ENCODE measurements at places on chromosomes 7 and 10.

- no peak for DNase-seq
Measured at GRCh38 chr7:148914208-148914777, 30.2 kb upstream of the EZH2 start.

DNA sequence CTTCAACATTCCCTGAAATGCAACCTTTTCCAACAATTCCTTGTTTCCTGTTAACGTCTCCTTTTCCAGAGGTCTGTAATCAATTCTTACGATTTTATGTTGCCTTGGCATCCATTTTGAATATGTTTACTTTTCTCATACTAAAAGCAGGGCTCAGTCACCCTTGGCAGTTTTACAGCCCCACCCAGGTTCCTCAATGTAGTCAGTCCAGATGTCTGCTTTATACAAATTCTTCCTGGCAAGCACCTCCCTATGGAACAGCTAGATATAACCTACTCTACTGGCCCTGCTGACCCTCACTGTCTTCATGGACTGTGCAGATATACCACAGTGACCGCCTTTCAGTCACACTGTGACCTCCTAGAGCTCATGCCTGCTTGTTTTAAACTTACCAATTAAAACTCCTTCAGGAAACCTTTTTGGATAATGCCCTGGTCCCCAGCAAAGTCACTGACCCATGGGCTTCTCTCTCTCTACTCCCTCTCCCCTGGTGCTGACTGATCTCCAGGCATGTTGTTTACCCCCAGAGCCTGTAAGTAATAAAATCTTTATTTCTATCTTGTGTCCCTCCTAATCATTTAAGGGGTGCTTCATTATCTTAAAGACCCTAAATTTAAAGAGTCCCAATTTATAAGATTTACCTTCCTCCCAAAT, 147.1 kb upstream of the STEAP1 start:
- DNase-seq, result no peak

GRCh38 chr7:84669177-84669732, 474.7 kb upstream of the SEMA3A start:
- no peak for DNase-seq

DNA sequence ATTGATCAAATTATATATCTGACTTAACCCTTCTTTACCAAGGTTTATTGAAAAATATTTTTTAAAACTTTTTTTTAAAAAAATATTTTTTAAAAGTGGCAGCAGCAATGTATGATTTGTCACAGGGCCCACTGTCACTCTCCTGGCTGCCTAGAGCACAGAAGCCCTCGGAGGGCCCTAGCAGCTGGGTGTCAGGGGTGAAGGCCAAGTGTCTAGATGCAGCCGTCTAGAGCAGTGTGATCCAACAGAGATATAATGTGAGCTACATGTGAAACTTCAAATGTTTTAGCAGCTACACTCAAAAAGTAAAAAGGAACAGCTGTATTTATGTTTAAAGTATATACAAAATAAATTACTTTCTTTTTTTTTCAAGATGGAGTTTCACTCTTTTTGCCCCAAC, 112.7 kb downstream of the ARHGAP22 start:
- no peak for DNase-seq

GRCh38 chr10:80202934-80203834, 2.2 kb downstream of the ANXA11 start:
- DNase-seq, result no peak

DNA sequence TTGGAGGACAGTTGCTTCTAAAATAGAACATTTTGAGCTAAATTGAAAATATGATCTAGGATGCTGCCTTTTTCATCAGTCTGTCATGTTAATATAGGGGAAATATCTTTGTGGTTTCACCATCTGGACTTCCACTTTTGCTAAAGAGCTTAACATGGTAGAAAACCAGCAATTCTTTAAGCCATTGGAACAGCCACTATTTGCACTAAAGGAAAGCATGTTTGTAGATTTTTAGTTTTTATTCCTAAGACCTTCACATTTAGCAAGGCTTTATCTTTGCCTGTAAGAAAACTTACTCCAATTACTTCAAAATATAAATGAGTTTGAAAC, 291.0 kb downstream of the RNLS start:
- no peak for DNase-seq

- no peak for DNase-seq
Measured at GRCh38 chr10:32938554-32939061, 19.4 kb downstream of the ITGB1 start.

DNA sequence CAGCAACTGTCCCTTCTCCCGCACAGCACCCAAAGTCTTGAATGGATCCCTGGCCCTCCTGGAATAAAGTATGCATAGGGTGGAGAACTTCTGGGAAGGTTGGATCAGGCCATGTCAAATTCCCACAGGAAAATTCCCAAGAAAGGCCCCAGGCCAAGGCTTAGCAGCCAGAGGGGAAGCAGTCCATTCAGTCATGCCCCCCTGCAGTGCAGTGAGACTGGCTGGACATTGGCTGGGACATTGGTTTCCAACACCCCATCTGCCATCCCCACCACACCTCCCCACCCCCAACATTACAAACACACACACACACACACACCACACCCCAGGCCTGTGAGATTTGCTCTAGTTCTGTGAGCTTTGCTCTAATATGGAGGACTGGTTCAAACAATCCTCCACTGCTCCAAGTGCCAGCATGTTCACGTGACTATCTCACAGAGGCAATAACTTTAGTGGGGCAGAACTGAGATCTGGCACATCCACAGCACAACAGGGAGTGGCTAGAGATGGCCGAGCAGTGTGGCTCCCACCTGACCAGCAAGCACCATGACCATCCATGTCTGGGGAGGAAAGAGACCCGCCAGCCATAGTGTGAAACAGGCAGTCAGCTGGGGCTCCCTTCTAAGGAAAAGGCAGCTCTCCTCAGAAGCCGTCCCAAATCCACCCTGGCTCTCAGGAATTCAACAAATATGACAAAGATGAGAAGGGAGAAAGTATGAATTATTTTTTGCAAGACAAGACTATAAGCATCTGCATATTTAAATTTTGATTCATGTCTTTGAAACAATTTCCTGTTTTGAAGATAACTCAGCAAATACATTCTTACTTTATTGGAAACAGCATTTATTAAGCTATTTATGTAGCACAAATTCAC, 6.7 kb upstream of the FAM170B start:
- no peak for DNase-seq

- DNase-seq, result no peak
Measured at GRCh38 chr10:97180363-97180755, 5.4 kb downstream of the SLIT1 start.

GRCh38 chr10:71780719-71781118, 7.4 kb upstream of the VSIR start:
- no peak for DNase-seq

DNA sequence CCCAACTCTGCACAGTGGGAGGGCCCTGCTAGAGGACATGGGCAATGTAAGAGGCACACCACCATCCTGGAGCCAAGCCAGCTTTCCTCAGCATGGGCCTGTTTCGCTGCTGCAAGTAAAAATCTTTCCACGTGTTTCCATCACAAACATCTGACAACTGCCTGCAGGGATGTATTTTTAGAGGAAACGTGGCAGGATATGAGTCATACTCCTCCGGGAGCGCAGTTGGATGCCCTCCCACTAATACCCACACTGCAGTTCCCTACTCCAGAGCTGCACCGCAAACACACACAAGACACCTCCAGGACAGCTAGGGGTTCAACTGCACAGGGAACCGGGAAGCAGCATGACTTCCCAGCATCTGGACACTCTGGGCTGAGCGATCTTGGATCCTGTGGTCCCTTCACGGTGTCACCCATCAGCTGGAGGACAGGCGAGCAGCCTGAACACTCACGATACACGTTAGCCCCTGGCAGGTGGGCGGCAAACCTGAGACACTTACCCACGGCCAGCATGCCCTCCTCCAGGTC, 26.1 kb downstream of the PLAC9 start:
- DNase-seq, result no peak

GRCh38 chr7:82528577-82529310, 85.2 kb upstream of the CACNA2D1 start:
- no peak for DNase-seq

Data from stimulated activated CD8-positive, alpha-beta memory T cell treated with anti-CD3 and anti-CD28 coated beads, Interleukin-4, amount 100 ng/mL, for 1 hour (primary cell).